ENCODE measurements at places on chromosomes 12 and 14. TPM values are rescaled to one million over a fixed set of nuclear protein-coding genes. Genes with fewer than 3 reads are reported as not detected.

GRCh38 chr12:96419576-96420276, 19.5 kb upstream of the CDK17 start:
- no peak for DNase-seq

DNA sequence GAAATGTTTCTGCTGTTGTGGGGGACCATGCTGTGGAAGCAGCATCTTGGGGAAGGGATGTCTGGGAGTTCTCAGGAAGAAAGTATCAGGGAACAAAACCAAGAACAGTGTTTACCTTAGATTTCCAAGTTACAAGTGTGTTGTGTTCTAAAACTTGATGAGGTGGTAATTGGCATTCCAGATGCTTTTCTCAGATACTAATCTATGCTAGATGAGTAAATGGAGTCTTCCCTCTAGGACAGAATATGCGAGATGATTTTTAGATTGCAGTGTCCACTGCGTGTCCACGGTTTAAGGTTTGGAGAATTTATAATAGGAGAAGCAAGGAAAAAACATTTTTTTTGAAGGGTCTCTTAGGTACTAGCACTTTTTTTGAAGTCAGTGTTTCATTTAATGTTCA, 436.5 kb downstream of the PCNX1 start:
- no peak for DNase-seq

GRCh38 chr12:48013287-48013686, 9.0 kb upstream of the COL2A1 start:
- no peak for DNase-seq

DNA sequence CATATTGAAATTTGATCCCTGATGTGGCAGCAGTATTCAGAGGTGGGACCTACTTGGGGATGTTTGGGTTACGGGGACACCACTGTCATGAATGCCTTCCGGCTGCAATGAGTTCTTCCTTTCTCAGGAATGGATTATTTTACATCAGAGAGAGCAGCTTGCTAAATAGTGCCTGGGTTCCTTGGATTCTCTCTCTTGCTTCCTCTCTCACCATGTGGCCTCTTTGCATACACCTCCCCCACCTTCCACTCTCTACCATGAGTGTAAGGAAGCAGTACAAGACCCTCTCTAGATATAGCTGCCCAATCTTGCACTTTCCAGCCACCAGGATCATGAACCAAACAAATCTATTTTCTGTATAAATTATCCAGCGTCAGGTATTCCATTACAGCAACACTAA, 15.4 kb upstream of the SCAF11 start:
- DNase-seq = no peak

DNA sequence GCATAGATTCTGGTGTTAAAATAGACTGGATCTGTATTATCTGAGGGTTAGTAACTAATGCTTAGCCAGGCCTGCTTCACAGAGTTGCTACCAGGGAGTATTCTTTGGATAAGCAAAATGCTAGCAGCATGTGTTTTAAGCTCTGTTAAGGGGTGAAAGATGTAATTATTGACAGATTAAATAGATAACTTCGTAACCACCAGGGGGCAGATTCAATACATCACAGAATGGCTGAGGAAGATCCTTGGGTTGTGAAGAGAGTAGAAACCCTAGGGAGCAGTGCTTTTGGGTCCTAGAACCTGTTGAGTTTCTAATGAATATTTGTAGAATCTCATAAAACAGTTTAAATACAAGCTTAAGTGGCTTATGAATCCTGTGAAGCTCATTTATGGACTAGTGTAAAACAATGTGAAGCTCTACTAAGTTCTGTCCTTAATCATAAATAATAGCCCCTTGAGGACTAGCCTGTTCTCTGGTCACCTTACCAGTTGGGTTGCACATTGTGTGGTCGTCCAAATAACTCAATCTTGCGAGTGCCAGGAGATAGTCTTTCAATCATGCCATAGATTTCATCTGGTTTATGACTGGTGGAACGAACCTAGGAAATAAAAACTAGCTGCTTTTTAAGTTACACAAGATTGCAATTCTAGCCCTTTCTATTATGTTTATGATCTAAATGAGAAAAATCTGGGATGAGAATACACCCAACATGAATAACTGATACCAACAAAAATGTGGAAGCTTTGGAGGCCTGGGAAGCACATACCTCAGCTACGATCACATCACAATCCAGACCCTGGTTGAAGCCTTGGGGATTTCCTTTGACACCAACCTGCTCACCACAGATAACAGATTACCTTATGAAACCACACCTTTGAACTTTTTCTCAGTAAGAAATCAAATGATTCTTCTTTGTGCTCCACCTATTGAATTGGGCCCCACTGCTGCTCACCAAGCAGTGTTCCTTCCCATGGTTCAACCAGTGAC, 12.3 kb downstream of the METTL3 start:
- DNase-seq = peak; percentile 43

GRCh38 chr14:81454572-81455218, 54.6 kb upstream of the STON2 start:
- DNase-seq = no peak

DNA sequence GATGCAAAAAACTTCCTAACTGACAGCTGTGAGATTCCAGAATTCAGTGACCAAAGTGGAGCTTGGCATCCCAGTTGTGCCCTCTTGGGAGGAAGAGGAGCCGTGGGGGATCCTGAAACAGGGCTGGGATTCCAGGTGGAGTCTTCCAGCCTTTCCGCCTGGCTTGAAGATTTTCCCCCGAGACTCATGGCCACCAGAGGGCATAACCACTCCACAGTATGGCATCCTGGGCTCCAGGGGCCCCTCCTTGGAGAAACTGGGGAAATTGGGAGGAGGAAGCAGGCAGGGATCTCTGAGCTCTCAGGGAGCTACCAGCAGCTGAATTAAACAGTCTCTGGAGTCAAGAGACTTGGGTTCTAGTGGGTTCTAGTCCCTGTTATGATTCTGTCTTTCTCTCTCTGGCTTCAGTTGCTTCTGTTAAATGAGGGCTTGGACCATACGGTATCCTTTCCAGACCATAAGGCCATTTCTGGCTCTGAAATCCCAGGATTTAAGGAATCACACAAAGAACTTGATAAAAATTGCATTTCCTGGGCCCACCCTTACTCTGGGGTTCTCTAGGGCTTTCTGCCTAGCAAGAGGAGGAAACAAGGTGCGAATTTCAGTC, 2.6 kb upstream of the TAMALIN start:
- DNase-seq = peak; percentile 56

GRCh38 chr12:44525806-44526654, 350.1 kb downstream of the NELL2 start:
- DNase-seq = no peak

- DNase-seq = no peak
Observed at GRCh38 chr14:60744566-60744965, 10.0 kb downstream of the MNAT1 start.

DNA sequence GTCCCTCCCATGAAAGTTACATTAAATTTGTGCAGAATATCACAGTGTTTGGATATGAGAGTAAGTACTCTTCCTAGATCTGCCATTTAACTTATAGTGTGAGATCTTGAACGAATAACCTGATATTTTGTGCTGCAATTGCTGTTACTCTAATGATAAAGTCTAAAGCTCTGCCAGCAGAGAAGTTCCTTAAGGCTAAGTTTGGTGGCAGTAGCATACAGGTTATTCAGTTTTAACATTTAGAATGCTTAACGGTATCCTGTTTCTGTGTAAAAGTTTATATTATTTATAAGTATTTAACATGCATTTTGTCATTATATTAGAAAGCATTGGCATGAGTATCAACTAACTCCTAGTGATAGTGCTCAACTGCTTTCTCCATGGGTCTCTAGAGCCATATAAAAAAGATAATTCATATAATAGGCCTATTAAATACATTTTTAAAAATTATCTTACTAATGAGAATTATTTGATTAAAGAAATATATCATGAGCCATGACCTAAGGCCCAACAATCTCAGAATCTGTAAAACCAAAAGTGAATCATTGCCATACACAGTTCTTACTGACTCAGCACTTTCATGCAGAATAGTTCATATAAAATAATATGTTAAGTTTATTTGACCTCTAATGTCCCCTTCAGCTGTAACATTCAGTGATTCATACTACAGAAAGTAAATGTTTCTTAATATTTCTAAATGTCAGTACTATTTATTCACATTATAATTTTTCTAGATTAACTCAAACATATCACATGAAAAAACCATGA, 1058.6 kb downstream of the TRHDE start:
- DNase-seq = no peak

GRCh38 chr12:100668945-100669536, 95.6 kb downstream of the GAS2L3 start:
- DNase-seq = peak; percentile 68

The MMP14 gene
- total RNA-seq = 0.30 TPM

The AQP5 gene
- total RNA-seq = not detected

The ADGRD1 gene
- total RNA-seq = 239 TPM

The KLRB1 gene
- not detected for total RNA-seq

The RNASE7 gene
- total RNA-seq = not detected

The KLRC2 gene
- total RNA-seq = 0.22 TPM

Data from NCI-H460 (cell line).